NCI-H187 (cell line): ENCODE measurements at places on chromosomes 5 and 9.
A peak's percentile ranks its signal among the peaks of the same experiment; 100 is the strongest.

- no peak for DNase-seq
Observed at GRCh38 chr9:138063785-138064184, 186.2 kb downstream of the CACNA1B start.

GRCh38 chr5:180646963-180647305, 2.5 kb downstream of the FLT4 start:
- no peak for DNase-seq

DNA sequence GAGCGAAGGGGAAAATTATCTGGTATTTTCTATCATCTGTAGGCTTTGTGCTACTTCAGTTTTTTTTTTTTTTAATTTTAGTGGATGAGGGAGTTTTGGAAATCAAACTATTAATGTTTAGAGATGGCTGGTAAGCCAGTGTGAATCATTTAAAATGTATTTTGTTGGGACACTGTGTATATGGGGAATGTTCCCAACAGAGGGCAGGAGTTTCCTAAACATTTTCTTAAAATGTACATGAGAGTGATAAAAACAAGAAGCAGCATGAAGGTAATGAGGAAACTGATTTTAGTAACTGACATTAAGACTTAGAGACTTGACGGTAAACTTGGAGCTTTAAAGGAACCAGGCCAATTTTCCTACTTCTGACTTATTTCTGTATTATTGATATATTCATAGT, 68.2 kb upstream of the ITGA2 start:
- DNase-seq, result no peak

GRCh38 chr9:86486891-86487837, 133.0 kb upstream of the TUT7 start:
- DNase-seq, result no peak

DNA sequence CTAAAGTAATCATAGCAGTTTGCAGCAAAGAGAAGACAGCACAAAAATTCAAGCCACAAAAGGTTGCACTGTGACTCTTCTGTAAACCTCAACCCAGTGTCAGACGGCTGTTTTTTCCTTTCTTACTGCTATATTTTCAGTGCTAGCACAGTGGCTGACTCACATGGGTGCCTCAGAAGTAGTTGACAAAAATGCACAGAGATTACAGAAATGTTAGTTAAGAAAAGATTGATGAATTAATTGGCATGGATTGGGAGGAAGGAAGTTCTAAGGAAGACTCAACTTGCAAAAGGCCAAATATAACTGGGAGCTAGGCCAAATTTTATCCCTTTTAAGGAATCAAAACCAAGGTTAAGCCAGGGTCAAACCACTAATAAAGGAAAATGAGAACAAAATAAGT, 43.7 kb upstream of the ITGA1 start:
- DNase-seq, result no peak

DNA sequence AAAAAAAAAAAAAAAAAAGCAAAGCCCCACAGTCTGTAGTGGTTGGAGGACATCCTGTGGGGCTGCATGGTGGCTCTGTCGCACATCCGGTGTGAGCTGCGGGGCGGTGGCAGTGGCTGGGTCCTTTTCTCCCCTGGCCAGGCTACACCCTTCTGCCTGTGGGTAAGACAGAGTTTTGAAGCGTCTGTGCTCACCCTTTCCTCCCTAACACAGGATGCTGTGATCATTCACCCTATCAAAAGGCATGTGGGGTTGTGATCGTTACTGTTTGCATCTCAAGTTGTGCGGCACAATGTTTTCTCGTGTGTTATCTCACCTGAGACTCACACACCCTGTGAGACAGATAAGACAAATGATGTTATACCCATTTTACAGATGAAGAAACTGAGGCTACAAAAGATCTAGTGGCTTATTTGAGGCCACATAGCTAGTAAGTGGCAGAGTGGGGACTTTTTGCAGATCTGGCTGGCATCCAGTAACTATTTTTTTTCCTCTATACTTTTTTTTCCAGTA, 17.5 kb downstream of the IRF1 start:
- DNase-seq, result no peak

GRCh38 chr5:172299916-172300439, 16.4 kb upstream of the UBTD2 start:
- DNase-seq, result no peak

GRCh38 chr9:114072184-114073140, 5.6 kb downstream of the AMBP start:
- no peak for DNase-seq

DNA sequence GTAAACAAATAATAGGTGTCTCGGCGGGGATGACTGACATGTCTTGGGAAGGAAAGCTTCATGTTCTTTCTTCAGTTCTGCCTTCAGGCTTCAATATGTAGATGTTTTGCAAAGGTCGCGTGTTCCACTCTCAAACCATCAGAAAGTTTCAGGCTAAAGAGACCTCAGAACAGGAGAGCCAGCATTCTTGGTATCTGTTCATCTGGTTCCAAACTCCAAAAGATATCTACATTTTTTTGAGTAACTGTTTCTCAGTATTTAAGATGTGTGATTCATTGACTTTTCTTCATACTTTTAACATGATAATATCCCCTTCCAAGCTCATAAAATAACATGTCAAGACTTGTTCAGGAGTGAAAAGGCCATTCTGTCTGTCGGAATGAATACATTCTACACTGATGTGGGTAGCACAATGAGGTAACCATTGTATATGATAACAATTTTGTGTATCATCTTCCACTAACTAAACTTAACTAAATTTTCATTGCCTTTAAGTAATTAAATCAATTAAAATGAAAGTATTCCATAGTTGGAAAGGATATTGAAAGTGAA, 183.6 kb downstream of the CFAP90 start:
- no peak for DNase-seq

- no peak for DNase-seq
Observed at GRCh38 chr5:52963636-52964035, 25.5 kb upstream of the ITGA2 start.

DNA sequence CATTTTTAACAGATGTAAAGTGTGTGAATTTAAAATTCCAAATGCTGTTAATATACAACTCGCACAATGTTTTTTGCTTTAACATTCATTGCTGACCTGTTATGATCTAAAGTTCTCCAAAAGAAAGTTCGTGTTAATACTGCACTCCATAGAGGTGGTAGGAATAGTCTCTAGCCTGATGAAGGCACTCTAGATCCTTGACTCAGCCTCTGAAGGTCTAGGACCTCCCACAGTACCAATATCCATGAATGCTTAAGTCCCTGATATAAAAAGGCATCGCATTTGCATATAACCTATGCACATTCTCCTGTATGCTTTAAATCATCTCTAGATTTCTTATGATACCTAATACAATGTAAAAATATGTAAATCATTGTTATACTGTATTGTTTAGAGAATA, 213.6 kb downstream of the EFNA5 start:
- no peak for DNase-seq

- no peak for DNase-seq
Observed at GRCh38 chr9:6441269-6441668, 28.3 kb downstream of the UHRF2 start.

DNA sequence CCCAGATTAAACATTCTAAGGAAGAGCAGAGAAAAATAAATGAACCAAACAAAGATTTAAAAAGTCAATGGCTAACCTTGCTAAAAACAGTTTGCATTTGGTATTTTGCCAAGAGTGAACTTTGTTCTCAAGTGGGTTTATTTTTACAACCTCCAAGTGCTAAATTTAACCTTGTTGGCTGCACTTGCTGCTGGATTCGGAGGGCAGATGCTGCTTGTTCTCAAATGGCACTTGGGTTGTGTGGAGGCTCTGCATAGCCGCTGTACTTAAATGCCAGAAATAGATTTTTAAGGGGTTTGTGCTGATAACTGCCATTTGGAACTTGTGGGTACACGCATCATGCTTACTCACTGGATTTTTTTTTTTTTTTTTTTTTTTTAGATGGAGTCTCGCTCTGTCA, 13.3 kb upstream of the SPATA24 start:
- peak; percentile 58 for DNase-seq

GRCh38 chr9:93686127-93686879, 109.9 kb downstream of the PHF2 start:
- DNase-seq, result no peak

DNA sequence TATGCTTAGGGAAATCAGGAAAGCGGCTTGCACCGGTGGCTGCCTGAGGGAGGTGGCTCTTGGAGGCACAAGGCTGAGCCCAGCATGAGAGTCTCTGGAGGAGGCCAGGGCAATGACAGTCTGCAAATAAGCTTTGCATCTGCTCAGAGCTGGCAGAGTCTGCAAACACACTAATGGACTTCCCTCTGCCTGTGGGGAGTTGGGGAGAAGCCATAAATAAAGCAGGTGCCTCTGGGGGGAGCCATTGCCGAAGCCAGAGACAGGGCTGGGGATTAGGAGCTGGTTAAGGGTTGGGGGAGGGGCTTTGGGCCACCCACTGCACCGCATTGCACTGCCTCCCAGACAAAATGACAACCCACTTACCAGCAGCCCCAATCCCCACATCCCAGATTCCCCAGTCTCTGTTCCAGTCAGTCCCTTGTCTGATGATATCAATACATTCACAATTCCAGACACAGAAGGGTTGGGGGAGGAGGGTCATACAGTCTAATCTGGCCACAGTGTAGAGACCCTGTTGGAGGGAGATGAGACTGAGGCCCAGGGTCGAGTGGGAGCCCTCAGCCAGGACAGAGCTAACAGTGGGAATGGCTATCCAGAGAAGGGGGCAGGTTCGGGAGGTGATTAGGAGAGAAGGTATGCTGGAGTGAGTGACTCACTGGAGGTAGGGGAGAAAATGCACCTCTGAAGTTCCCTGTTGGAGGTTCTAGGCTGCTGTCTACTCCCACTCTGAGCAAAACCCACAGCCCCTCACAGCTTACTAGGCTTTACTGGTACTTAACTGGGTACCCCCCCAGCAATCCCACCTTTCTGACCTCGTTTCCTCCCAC, 53.7 kb downstream of the PAX5 start:
- DNase-seq, result peak; percentile 40

DNA sequence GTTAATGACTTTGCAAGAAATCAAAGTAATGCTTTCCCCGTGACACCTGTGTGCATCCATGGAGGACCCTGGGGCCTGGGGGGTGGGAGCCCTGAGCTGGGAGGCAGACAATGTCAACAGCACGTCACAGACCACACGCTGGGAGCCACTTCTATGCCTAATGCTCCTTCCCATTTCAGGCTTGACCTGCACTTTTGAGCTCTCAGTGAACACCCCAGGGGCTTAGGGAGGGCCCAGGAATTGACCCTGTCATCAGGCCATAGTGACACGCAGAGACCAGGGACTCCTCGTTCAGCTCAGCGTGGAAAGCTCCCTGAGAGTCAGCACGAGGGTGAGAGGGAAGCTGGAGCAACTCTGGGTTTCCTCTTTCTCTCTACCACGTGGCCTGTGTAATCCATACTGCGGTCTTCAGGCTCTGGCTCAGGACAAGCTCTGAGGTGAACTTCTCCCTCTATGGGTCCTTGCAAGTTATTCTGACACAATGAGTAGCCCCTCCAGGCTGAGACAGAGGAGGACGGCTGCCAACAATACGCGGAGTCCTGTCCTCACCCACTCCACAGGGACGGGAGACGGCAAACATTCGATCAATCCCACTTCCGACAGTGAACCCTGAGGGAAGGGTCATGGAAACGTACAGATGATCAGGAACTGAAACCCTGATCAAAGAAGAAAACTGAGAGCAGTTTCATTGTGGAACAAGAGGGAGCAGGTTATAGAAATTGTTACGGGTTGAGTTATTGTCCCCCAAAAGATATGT, 130.8 kb upstream of the IRX4 start:
- no peak for DNase-seq

DNA sequence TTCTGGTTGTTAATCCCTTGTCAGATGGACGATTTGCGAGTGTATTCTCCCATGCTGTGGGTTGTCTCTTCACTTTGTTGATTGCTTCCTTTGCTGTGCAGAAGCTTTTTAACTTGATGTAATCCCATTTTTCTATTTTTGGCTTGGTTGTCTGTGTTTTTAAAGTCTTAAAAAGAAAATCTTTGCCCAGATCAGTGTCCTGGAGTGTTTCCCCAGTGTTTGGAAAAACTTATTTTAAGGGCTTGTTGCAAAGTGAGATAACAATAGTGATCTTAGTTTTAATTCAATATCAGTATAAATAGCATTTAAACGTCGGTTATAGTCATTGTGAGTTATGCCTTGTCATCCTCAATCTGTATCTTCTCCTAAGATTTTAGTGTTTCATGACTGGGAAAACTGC, 329.5 kb downstream of the CCDC171 start:
- DNase-seq, result no peak

- DNase-seq, result no peak
Observed at GRCh38 chr5:109690975-109691574, 1.3 kb downstream of the MAN2A1 start.

DNA sequence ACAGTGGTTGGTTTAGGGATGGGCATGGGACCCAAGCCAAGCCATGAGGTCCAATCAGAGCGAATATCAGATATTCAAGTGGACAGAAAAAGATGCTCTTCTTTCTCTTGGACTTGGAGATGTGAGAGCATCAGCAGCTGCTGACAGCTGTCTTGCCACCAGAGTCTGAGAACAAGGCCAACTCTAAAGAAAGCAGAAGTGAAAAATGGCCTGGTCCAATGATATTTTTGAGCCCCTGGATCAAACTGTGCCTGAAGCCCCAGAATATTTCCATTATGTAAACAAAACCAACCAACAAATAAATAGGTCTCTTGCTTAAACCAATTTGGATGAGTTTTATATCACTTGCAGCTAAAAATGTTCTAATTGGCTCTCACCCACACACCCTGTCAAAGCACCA, 30.7 kb upstream of the JADE2 start:
- DNase-seq, result no peak

DNA sequence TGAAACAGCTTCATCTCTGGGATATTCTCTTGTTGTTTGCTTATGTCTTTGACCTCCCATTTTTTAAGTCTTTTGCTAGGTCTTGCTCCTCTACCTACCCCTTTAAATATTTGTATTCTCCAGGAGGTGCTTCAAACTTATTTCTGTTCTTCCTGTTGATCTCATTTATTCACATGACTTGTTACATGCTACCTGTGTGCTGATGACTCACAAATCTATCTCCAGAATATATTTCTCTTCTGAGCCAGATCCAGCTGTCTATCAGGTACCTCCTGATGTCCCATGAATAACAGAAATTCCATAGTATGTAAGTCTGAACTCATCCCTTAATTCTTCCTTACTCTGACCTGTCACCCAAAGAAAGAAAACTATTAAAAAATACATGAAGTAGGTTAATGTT, 11.0 kb downstream of the NIPBL start:
- no peak for DNase-seq

DNA sequence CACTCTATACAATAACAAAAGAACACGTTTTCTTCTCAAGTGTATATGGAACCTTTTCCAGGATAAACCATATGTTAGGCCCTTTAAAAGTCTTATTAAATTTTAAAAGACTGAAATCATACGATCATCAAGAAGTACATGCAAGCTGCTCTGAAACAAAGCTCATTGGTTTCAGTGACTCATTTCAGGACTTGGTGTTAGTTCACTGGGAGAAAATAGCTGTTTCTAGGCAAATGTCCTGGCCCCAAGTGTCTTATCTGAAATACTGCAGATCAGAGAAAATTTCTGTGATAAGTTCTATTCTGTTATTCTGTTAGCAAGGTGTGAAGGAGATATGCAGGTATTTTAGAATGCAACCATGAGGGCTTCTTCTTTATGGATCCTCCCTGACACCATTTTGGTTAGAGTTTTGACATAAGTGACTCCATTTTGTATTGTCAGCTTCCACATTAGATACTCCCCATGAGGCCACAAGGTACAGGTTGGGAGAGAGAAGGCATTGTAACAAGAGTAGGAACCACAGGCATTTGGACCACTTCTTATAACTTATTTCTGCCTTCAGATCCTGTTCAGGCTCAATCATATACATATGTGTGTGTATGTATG, 7.5 kb upstream of the CCDC180 start:
- no peak for DNase-seq
